ENCODE measurements at places on chromosomes 7 and 10. TPM values are rescaled to one million over a fixed set of nuclear protein-coding genes. Genes with fewer than 3 reads are reported as not detected.

TET1 gene
- 0.56 TPM for total RNA-seq

GIMAP6 gene
- 150 TPM for total RNA-seq

MTERF1 gene
- total RNA-seq: 7.7 TPM

LIPK gene
- total RNA-seq: not detected

WBP1L gene
- total RNA-seq: 39.2 TPM

FEZF1 gene
- not detected for total RNA-seq

NMT2 gene
- total RNA-seq: 81.8 TPM

ZMYND11 gene
- total RNA-seq: 41.1 TPM

MICALL2 gene
- 13.4 TPM for total RNA-seq

AZGP1 gene
- total RNA-seq: not detected

SERPINE1 gene
- total RNA-seq: 3,900 TPM

CALHM1 gene
- not detected for total RNA-seq

DENND11 gene
- 40.8 TPM for total RNA-seq

CD36 gene
- 1.5 TPM for total RNA-seq

CCT6A gene
- 275 TPM for total RNA-seq

C10orf62 gene
- not detected for total RNA-seq

TCAF2 gene
- 5.2 TPM for total RNA-seq

GIMAP7 gene
- total RNA-seq: 16.2 TPM

Data from endothelial cell of coronary artery (primary cell).